Stimulated activated CD8-positive, alpha-beta memory T cell treated with anti-CD3 and anti-CD28 coated beads, Interleukin-15, amount 100 ng/mL, for 1 hour (primary cell): ENCODE measurements at places on chromosomes 3 and 15.

GRCh38 chr3:13769422-13769821, 110.4 kb downstream of the WNT7A start:
- DNase-seq = no peak

DNA sequence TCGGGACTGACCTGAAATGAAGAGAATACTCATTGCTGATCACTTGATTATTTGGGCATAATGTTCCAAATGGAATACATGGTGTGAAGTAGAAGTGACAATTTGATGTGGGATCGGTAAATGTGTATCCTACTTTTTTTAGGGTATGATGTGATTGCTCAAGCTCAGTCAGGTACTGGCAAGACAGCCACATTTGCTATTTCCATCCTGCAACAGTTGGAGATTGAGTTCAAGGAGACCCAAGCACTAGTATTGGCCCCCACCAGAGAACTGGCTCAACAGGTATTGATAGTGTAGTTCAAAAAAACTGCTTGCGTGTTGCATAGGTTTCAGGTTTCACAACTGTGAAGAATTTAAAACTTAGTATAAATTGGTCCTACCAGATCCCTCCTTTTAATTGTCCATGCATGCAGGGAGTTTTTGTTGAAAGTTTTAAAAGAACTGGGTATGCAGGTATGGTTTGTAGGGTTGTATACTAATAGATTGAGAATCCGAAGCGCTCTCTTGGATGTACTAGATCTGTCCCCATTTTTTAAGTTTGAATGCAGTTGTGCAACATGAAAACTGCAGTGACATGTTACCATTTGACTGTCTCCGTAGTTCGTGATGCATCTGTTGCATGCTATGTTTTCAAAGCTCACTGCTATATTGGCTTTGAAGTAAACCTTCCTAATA, 1.6 kb downstream of the EIF4A2 start:
- DNase-seq = no peak

GRCh38 chr3:59388555-59389270, 338.9 kb upstream of the CFAP20DC start:
- DNase-seq = no peak

GRCh38 chr3:171396048-171396447, 64.2 kb downstream of the TNIK start:
- DNase-seq = no peak
